ENCODE measurements at places on chromosomes 5 and 9.

DNA sequence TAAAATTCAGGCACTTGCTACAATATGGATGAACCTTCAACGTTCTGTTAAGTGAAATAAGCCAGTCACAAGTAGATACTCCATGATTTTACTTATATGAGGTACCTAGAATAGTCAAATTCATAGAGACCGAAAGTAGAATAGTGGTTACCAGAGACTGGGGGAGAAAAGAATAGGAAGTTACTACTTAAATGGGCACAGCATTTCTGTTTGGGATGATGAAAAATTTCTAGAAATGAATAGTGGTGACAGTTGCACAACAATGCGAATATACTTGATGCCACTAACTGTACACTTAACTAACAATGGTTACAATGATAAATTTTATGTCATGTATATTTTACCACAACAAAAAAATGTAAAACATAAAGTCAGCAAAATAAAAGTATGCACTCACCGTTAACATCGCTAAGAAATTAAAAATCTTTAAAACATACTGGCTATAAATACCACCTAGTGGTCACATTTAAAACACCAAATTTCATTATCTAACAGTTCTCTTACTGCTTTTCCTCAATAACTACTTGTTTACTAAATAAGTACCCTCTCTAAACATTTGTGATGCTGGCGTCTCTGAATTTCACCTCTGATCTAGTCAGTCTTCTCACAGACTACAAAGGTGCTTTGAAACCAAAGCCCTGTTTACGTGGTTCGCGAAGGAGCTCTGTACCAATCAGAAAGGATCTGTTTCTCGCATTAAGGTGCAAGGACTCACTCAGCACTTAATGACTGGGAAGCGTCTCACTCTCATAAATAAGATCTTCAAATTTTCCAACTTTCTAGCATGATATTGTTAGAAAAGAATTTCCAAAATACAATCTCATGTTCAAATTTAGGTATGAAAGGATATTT, 22.7 kb downstream of the KIF3A start:
- peak; percentile 6 for DNase-seq

DNA sequence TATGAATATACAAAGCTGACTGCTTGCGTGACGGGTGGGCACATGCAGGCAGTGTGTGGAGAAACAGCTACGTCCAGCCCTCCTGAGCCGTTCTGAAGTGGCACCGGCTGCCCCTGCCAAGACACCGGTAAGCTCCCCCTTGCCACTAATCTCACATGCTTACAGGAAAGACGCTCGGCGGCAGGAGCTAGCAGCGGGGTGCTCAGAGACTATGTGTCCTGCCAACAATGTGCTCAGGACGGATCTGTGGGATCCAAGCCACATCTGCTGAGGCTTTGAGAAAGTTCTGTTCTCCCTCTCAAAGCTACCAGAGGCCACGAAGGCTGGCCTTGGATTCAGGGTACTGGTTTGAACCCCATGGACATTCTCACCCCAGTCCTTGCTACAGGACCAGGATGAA, 157.2 kb upstream of the PHYKPL start:
- no peak for DNase-seq

DNA sequence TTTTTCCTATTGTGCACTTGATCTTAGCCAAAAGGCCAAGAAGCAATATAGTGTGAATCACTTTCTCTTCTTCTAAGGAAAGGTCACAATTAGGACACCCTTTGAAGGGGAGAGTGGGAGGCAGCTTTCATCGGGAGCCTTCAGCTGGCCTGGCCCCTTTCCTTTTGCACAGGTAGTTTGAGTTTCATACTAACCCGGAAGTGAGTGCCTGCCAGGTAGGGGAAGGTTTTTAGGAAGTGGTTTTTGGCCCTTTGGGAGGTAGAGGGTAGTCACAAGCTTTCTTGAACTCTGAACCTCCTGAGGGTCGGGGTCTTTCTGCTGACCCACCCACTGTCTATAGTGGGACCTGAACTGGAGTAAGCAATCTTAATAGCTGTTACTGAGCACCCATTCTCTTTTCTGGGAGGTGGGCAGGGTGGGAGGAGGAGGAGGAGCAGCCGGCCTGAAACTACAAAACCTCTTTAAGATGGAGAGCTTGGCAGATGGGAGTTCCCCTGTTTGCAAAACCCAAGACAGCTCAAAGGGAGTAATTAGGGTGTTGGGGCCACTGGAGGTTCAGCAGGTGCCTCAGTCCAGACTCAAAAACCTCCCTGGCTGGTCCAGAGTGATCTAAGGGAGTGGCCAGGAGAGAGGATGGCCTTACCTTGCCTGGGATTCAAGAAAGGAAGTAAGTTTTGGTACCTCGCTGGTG, 6.0 kb downstream of the LARP1 start:
- DNase-seq: no peak

GRCh38 chr9:966870-967269, 9.6 kb upstream of the DMRT3 start:
- no peak for DNase-seq

DNA sequence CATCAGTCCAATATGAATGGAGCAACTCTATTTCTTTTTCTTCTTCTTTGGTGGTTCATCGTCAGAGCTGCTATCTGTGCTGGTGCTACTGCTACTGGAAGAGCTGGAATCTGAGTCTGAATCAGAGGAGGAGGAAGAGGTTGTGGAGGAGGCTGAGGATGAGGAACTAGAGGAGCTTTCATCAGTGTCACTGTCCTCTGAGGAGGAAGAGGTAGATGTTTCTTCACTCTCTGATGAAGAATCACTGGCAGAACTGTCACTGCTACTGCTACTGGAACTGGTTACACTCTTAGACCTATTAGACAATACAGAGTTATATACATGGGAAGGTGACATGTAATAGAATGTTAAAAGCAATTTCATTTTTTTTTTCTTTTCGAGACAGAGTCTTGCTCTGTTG, 27.8 kb downstream of the ZCCHC10 start:
- no peak for DNase-seq

GRCh38 chr9:134526584-134527477, 114.8 kb upstream of the COL5A1 start:
- peak; percentile 42 for DNase-seq

- DNase-seq: no peak
Measured at GRCh38 chr9:19102181-19102630, 498 bp downstream of the HAUS6 start.

GRCh38 chr5:132008961-132009680, 2.3 kb downstream of the ACSL6 start:
- no peak for DNase-seq

- no peak for DNase-seq
Measured at GRCh38 chr5:159415301-159415937, 85.1 kb upstream of the IL12B start.

DNA sequence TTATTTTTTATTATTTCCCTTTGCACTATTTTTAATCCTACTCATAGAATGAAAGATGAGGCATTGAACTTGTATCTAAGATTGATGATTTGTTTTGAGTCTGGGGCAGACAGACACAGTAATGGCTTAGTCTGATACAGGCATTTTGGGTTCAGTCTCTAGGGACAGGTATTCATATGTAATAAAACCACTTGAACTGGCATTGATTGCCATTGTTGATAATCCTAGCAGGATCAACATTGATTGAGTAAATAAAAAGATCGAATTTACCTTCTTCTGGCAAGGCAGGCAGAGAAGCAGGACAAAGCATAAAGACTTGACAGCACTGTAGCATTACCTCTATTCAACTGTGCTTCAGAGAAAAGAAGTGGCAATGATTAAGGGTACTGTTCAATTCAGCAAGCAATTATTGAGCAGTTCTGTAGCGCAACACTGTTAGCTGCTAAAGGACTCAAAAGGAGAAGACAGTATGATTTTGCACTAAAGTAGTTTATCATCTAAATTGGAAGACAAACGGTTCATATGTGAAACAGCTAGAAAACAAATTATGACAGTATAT, 144.4 kb downstream of the COMMD10 start:
- no peak for DNase-seq

DNA sequence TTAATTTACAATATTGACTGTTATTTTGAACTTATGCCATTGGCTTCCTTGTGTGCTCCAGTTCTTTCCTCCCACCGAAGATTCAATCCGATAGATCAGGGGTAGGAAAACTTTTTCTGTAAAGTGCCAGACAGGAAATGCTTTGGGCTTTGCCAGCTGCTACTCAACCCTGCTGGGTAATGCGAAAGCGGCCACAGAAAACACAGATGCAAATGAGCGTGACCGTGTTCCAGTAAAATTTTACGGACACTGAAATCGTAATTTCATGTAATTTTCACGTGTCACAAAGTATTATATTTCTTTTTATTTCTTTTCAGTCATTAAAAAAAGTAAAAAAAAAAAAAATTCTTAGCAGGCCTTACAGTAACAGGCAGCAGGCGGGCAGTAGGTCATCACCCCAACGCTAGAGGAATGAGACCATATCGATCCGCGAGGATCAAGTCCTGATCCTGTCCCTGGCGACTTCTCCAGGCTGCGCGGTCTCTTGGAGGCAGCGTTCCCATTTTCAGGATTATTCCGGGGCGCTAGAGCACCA, 599 bp downstream of the NMRK1 start:
- peak; percentile 38 for DNase-seq

DNA sequence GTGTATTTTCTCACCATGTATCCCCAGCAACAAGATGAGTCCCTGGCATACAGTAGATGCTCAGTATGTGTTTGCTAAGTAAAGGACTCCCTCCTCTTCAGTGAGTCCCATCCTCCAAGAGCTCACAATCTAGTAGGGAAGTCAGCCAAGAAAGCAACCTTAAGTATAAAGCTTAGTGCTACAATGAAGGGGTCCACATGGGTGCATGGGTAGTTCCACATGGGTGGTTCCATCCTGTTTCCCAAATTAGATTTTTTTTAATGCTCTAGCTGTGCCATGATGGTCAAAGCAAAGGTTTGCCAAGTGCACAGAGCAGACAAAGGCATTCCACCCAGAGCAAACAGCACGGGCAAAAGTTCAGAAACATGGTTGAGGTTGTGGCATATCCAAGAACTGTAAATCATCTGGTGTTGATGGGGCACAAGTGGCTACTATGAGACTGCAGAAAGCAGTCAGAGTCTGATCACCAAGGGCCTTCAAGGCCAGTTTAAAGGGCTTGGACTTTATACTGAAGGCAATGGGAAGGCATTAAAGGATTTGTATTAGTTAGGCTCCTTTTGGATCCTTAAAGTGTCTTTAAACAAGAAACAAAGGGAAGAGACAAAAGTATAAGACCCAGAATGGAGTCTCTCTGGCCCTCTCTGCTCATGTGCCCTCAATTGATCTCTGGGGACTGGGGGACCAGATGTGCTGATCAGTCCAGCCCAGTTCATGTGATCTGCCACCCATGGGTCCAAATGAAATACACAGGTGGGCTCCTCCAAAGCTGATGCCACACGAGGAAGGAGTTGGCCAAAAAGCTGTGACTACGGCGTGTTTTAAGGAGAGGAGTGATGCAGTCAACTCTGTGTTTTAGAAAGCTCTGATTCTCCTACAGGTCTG, 9.0 kb upstream of the CPLX2 start:
- no peak for DNase-seq

DNA sequence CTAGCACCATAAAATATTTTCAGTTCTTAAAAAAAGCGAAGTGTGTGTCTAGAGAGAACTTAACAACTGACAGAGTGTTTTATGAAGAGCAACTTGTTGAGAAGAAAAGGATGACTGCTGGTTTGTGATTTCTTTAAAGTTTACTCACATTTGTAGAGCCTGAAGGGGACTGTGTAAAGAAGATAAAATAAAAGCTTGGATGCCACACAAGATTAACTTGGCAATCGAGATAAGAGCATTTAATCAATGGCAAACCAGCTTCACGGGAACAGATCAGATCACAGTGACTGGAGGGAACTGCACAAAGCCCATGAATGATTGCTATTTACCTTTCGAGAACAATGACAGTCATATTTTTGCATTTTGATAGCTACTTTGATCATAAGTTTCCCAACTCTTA, 2013.1 kb upstream of the CDH9 start:
- no peak for DNase-seq

DNA sequence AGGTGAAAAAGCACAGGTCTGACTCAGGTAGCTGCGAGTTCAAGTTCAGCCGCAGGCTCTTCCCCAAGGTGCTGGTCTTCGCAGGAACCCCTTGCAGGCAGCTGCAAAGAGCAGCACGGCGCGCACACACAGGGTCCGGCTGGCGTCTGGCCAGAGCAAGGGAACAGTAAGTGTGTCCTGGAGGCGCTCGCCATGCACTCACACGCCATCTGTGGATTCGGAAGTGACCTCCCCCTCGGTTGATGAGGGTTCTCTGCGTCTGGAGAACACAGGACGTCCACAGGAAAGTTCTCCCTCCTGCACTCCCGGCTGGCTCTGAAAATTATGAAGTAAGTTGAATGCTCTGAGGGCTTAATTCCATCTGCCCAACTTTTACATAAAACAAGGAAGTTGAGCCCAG, 14.0 kb upstream of the EGFL7 start:
- no peak for DNase-seq

GRCh38 chr5:891837-892393, 686 bp downstream of the BRD9 start:
- DNase-seq: no peak

DNA sequence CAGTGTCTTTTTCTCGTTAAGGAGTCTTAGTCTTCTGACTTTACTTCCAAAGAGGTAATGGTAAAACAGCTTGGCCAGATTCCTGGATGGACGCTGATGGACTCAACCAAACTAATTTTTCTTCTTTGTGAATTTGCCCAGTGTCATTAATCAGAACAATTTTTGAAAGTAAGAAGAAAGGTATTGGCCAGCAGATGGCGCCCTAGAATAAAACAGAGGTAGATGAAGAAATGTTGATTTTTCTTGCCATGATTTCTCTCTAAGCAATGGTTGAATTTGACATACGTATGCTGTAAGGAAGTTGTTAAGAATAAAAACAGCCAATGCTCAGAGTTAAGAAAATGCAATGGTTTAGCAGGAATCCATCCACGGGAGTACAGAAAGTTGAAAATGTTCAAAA, 500.0 kb downstream of the DIRAS2 start:
- DNase-seq: peak; percentile 47

GRCh38 chr9:95522871-95523370, 6.2 kb upstream of the PTCH1 start:
- peak; percentile 6 for DNase-seq

- no peak for DNase-seq
Measured at GRCh38 chr5:116452774-116453368, 121.8 kb downstream of the SEMA6A start.

DNA sequence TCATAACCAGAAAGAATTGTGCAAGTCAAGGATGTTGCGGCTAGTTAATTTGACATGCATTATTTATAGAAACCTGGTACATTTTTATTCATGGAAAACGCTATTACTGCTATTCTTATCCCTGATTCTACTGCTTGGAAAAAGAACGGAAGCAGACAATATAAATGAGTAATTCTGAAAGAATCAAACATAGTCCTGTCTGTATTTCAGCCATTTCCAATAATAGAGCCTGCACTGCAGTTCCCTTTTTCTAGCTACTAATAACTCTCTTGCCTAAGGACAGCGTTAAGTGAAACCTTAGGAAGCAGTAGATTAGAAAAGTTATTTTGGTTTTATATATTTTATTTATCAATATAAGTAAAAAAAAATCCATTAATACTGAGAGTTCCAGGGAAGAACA, 414.9 kb downstream of the CYLC2 start:
- DNase-seq: peak; percentile 9

DNA sequence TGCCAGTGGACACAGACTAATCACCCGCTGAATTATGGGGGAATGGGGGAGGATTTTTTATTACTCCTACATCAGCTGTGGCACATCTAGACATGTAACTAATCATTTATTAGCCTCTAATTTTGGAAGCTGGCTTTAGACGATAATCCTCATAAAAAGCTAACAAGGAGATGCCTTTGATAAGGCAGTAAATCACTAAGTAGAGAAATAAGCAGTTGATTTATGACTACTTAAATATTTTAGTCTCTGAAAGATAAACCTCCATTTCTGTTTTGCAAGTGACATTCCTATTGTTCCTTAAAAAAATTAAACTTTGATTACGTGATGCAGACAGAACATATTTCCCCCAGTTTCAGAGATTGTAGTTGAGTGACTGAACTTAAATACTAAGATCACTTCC, 206.4 kb upstream of the CDKN2B start:
- peak; percentile 10 for DNase-seq
